ENCODE measurements at places on chromosomes 13 and 19. TPM values are rescaled to one million over a fixed set of nuclear protein-coding genes. Genes with fewer than 3 reads are reported as not detected.

The DCLK1 gene
- not detected for total RNA-seq

DNA sequence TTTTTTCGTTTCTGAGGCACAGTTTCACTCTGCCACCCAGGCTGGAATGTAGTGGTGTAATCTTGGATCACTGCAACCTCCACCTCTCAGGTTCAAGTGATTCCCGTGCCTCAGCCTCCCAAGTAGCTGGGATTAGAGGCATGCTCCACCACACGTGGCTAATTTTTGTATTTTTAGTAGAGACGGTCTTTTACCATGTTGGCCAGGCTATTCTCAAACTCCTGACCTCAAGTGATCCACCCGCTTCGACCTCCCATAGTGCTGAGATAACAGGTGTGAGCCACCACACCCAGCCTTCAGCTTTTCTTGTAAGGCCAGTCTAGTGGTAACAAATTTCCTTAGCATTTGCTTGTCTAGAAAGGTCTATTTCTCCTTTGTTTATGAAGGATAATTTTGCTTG, 46.2 kb downstream of the ZNF568 start:
- DNase-seq, result no peak

GRCh38 chr13:52896827-52897659, 48.6 kb upstream of the PCDH8 start:
- no peak for DNase-seq

The ANKLE1 gene
- 1.3 TPM for total RNA-seq

GRCh38 chr13:66553391-66553790, 676.7 kb downstream of the PCDH9 start:
- no peak for DNase-seq

Measured in natural killer cell (primary cell).